T-helper 9 cell (primary cell): ENCODE measurements at places on chromosomes 5 and 9.

- no peak for DNase-seq
Measured at GRCh38 chr5:172616136-172616535, 24.9 kb upstream of the NEURL1B start.

DNA sequence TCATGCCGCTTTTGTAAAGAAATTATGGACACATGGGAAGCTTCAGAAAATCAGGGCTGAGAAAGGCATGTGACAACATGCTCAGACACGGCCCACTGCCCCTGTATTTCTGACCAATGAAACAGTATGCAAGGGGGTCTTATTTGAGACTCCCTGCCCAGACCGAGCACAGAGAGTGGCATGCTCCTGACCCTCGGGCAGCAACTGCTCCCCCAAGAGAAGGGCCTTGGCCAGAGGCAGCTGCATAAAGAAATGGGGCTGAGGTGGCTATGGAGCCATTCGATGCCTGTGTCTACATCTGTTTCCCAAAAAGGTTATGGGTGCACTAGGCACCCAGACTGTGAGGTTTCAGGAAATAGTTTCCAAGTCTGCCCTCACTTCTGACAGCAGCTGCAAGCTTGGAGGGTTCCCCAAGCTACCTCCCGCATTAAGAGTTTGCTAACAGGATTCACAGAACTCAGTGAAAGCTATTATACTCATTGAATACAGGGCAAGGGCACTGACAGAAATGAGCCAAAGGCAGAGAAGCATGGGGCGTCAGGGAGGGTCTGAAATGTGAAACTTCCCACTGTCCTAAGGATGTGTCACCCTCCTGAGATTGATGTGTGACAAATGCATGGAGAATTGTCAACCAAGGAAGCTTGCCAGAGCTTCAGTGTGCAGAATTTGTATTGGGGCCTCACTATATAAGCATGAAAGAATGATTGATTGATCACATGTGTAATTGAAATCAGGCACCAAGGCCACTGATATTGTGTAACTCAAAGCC, 94.3 kb downstream of the DAP start:
- DNase-seq = no peak

- no peak for DNase-seq
Measured at GRCh38 chr5:170582644-170583330, 79.0 kb downstream of the KCNIP1 start.

DNA sequence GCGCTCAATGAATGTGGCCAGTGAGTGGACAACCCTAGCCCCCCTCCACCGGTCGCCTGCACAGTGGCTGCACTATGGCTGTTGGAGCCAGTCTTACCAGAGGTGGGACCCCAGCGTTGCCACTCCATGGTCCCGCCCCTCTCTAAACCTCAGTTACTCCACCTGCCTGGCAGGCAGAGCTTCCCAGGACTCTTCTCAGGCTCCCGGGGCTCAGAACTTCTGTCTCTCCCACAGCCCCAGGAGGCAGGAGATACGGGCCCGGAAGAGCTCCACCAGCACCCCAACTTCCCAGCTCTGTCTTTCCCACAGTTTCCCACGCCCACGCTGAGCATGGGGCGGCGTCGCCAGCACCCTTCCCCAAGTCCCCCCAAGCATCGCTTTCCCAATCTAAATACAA, 975 bp downstream of the RASGEF1C start:
- DNase-seq = no peak

- DNase-seq = no peak
Measured at GRCh38 chr9:5621327-5621726, 7.6 kb upstream of the RIC1 start.

GRCh38 chr5:56580864-56581263, 234.5 kb upstream of the MAP3K1 start:
- DNase-seq = no peak

DNA sequence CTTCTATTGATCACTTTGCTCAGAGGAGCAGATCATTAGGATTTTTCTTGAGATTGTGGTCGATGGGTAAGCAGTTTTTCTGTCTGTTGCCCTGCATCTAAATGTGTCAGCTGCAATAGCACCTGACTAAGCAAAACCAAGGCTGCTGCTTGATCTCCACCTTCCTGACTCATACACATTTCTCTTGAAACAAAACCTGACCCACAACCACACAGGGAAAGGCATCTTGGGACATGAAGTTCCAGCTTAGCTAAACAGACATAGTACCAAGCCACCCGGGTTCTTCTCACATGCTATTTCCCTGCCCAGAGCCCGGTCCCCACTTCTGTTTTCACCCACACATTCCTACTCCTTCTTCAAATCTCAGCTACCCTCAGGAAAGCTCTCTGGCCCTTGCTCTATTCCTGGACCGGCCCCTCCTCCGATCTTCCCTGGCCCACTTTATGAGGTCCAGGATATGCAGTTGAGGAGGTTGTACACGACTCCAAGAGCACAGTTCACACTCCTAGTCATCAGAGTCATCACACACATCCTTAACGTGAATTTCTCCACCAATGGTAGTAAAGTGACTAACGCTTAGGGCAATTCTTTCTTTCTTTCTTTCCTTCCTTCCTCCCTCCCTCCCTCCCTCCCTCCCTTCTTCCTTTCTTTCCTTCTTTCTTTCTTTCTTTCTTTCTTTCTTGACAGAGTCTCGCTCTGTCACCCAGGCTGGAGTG, 16.0 kb upstream of the ZBTB43 start:
- no peak for DNase-seq

- no peak for DNase-seq
Measured at GRCh38 chr5:124572971-124573370, 173.5 kb downstream of the ZNF608 start.

- DNase-seq = no peak
Measured at GRCh38 chr9:129008469-129008965, 19.6 kb downstream of the SH3GLB2 start.

DNA sequence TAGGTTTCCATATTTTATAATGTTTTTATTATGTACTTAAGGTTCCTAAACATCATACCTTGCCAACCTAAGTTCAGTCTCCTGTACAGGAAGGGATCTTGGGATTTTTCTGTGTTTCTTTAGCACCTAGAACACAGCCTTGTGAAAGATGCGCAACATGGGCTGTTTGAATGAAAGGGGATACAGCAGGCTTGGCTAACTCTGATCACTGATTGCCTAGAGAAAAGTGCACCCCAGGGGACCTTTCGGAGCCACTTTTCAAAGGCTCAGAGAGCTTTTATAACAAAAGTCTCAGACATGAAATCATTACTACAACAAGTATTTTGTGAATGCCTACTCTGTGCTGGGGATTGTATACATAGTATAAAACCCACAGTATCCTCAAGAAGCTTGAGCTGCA, 261.6 kb downstream of the BNC2 start:
- no peak for DNase-seq

GRCh38 chr9:74683322-74683721, 186.2 kb downstream of the RORB start:
- no peak for DNase-seq

DNA sequence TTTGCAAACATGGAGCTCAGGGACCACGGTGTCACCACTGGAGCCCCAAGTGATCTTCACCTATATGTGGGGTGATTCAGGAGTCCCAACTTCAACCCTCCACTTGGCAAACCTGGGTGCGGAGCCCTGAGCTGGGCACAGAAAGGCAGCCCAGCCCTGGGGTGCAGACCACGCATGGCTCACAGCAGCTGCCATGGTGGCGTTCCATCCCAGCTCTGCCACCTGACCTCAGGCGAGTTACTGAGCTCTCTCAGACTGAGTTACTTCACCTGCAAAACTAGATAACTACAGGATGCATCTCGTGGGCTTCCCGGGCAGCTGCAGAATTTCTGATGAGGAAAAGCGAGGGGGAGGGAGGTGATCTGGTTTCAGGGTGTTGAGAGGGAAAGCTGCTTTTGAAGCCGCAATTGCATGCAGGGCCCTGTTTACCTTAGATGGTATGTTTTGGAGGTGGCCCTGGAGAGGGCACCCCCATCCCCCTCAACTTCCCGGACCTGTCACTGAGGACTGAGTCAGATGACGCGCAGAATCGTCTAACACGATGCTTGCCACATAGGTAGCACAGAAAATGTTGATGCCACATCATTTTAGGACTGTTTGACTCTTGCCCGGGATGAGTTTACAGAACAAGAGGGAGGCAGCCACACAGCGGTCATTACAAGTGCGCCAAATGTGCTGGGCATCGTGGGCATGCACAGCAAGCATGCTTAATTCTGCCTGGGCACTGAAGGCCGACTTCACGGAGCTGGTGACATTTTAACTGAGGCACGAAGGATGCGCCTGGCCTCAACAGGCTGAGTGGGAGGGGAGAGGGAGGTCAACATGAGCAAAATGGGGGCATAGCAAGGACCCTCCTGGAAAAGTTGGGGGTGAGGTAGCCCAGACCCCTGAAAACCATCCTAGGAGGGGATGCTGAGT, 154.6 kb downstream of the COL23A1 start:
- DNase-seq = no peak

- DNase-seq = no peak
Measured at GRCh38 chr5:50898966-50899365, 232.5 kb downstream of the PARP8 start.

DNA sequence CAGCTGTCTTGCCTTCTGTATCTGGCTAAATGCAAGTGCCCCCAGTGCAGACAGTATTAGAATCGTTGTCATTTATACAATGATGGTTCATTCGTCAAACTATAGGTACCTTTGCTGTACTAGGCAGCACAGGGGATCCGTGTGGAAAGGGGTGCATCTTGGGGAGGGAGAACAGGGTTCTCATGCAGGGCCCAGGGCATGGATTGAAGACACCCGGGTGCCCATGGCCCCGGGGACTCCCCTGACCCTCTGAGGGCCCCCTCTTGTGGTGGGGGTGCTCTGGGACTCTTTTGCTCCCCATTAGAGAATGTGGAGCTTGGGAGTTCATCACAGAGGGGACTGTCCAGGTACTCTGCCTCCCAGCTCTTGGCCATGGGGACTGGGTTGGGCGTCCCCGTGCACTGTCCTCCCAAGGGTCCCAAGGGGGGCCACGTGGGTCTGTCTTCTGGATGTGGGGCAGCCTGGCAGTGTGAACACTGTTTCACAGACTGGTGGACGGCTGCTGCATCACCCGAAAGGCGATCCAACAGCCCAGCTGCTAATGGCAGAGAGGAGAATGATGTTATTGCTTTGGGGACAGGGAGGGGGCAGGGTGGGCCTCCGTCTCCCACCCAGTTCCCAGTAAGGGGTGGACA, 36.9 kb upstream of the RXRA start:
- no peak for DNase-seq

DNA sequence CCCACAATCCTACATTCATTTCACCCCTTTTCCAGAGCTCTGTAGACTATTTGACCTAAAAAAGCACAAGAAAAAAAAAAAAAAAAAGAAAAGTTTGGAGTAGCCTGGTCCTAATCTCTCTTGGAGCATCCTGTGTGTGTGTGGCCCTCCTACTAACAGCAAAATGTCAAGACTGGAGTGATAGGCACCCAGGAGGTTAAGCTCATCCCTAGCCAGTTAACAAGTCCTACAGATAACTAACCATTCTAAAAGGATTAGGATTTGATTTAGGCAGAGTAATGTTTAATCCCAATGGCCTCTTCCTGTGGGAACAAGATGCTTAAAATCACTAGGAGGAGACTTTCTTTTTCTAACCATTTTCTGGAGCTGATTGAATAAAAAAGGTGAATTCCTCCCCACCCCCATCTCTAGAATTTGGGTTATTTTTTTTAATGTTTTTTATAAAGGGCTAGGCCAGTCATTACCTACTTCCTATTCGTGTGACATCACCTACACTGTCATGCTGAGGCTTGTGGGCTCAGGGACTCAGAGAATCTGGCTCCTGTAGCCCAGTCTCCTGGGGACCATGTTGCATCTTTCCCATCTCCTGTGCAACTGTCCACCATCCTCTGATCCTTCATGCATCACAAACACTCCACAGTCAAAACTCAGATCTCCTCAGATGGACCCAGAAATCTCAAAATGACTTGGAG, 43.2 kb upstream of the NR3C1 start:
- DNase-seq = no peak

DNA sequence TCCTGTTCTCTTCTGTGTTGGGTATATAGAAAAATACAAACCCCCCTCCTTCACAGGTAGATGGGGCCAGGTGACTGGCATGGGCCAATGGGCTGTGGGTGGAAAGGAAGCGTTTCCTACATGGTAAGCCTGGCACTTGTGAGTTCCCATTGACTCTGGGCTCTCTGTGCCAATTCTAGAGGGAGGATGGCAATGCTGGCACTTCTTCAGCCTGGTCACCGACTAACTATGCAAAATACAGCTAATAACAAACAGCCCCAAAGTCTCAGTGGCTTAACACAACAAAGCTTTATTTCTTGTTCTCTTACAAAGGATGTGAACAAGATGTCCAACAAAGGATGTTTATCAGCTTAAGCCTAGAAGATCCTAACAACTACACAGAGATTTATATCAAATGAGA, 258.1 kb downstream of the SYK start:
- DNase-seq = no peak

GRCh38 chr9:27499451-27499850, 24.6 kb upstream of the IFNK start:
- DNase-seq = no peak

DNA sequence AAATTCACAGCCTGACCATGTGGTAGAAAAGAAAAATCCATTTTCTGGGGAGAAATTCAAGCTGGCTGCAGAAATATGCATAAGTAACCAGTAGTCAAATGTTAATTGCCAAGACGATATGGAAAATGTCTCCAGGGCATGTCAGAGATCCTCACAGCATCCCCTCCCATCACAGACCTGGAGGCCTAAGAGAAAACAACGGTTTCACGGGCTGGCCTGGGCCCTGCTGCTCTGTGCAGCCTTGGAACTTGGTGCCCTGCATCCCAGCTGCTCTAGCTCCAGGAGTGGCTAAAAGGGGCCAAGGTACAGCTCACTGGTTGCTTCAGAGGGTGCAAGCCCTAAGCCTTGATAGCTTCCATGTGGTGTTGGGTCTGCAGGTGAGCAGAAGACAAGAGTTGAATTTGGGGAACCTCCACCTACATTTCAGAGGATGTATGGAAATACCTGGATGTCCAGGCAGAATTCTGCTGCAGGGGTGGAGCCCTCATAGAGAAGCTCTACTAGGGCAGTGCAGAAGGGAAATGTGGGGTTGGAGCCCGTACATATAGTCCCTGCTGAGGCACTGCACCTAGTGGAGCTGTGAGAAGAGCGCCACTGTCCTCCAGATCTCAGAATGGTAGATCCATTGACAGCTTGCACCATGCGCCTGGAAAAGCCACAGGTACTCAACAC, 49.7 kb downstream of the PTBP3 start:
- DNase-seq = no peak

- DNase-seq = no peak
Measured at GRCh38 chr9:93303806-93304573, 120.1 kb downstream of the WNK2 start.

- DNase-seq = no peak
Measured at GRCh38 chr5:50672663-50673062, 6.2 kb downstream of the PARP8 start.

- no peak for DNase-seq
Measured at GRCh38 chr9:34271265-34272006, 57.6 kb downstream of the KIF24 start.

- DNase-seq = no peak
Measured at GRCh38 chr5:174317256-174317894, 271.9 kb downstream of the NSG2 start.

GRCh38 chr5:50667023-50667652, 701 bp downstream of the PARP8 start:
- peak; percentile 41 for DNase-seq

GRCh38 chr5:83145241-83145640, 67.9 kb downstream of the XRCC4 start:
- DNase-seq = no peak
